Stimulated activated CD4-positive, alpha-beta T cell treated with anti-CD3 and anti-CD28 coated beads, TNF-alpha, amount 100 ng/mL, for 48 hours (primary cell): ENCODE measurements at places on chromosomes 12 and 14.

DNA sequence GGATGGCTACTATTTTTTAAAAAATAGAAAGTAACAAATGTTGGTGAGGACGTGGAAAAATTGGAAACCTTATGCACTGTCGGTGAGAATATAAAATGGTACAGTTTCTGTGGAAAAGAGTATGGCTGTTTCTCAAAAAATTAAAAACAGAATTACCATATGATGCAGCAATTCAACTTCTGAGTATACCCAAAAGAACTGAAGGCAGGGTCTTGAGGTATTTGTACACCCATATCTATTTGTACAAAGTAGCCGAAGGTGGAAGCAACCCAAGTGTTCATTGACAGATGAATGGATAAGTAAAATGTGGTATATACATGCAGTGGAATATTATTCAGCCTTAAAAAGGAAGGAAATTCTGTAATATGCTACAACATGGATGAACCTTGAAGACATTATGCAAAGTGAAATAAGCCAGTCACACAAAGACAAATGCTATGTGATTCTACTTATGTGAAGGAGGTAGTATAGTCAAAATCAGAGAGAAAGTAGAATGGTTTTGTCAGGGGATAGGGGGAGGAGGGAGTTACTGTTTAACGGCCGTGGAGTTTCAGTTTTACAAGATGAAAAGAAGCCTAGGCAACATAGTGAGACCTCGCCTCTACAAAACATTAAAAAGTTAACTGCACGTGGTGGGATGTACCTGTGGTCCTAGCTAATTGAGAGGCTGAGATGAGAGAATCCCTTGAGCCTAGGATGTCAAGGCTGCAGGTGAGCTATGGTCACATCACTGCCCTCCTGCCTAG lies 38.4 kb upstream of the CCT2 start:
- no peak for DNase-seq

DNA sequence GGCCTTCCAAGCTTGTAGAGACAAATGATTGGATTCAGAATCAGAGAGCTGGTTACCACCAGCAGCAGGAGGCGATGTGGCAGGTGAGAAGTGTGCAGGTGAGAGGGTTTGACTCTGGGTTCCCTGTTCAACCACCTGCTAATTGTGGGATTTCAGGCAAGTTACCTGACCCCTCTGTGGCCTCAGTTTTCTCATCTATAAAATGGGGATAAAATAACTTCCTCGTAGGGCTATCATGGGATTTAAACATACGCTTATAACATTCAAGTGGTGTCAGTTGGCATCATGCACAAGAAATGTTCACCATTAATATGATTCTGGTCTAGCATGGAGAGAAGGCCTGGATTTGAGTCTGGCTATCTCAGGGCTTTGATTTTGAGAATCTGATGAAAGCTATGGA lies 143.8 kb upstream of the MYL2 start:
- no peak for DNase-seq

DNA sequence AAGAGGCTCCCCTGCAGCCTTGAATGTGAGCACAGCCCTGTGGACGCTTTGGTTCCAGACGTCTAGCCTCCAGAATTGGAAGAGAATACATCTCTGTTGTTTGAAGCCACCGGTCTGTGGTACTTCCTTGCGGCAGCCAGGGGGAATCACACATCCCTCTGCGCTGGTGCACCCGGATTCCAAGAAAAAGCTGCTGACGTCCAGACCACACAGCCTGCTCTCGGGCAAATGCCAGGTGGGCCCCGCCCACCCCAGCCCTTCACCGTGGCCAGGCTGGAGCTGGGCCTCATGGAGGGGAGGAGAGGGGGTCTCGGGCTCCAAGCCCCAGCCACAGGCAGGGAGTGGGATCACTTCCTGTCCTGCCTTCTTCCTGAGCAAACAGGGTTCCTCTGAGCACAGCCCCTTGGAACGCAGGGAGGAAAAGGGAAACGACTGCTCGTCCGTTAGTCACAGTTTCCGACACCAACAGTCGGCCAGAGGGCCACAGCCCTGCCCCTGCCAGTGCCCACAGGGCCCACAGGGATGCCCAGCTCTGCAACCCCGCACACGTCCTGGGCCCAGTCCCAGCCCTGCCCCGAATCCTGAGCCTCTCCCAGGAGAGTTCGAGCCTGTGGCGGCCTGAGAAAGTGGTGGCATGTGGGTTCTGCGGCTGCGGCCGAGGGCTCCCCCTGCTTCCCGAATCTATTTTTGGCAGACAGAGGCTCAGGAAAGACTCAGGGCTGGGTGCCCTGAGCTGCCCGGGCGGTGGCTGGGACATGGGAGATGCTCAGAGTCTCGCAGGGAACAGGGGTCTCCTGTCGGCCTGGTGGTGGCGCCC lies 85.3 kb downstream of the RFLNA start:
- no peak for DNase-seq

DNA sequence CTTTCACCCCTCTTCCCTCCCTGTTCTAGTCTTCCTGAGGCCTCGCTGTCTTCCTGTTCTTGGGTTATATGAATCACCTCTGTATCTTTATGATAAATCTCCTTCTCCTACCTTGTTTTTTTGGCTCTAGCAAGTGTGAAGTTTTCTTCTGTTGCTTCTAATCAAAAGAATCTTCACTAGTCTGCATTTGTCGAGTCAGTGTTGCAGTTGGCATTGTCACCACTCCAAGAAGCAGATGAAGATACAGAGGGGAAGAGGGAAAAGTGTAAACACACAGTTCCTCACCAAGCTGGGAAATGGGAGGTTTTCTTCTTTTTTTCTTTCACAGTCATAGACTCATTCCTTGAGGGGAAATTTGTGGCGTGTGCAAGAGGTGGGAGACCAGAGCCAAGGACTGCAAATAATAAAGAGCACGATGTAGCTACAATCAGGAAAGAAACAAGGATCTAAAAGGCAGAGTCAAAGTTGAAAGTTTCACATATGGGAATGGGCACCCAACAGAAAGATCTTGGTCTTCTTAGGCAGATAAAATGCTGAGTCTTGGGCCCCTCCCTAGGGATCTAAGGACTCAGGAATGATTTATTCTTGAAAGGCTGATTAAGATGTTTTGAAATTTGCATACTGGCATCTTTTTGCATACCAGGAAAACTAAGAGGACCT lies 22.2 kb upstream of the PRICKLE1 start:
- DNase-seq, result no peak

DNA sequence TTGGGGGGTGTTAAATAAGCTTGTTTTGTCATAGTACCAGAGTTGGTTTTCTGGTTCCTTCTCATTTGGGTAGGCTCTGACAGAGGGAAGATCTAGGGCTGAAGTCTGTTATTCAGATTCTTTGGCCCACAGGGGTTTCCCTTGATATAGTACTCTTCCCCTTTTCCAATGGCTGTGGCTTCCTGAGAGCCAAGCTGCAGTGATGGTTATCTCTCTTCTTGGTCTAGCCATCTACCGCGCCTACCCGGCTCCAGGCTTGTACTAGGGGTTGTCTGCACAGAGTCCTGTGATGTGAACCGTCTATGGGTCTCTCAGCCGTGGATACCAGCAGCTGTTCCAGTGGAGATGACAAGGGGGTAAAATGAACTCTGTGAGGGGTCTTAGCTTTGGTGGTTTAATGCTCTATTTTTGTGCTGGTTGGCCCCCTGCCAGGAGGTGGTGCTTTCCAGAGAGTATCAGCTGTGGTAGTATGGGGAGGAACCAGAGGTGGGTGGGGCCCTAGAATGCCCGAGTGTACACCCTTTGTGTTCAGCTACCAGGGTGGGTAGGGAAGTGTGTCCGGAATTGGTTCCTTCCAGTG lies 209.7 kb downstream of the GPHN start:
- DNase-seq, result no peak

GRCh38 chr14:94114589-94115057 lies 4.1 kb downstream of the IFI27 start:
- DNase-seq, result no peak

DNA sequence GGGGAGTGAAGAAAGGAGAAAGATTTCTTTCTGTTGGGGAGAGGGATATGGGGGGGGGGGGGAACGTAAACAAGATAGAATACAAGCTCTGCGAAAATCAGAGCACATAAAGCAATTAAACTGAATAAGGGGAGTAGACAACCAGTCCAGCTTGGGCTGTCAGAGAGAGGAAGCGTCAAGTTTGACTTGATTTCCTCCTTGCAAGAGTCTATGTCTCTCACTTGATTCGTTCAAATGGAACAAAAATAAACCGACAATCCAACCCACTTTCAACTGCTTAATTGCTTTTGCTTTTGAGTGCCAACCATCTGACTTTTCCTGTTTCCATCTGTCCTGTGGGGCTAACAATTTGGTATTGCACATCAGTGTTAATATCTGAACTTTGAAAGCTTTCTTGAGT lies 942 bp downstream of the SYT1 start:
- DNase-seq, result no peak

DNA sequence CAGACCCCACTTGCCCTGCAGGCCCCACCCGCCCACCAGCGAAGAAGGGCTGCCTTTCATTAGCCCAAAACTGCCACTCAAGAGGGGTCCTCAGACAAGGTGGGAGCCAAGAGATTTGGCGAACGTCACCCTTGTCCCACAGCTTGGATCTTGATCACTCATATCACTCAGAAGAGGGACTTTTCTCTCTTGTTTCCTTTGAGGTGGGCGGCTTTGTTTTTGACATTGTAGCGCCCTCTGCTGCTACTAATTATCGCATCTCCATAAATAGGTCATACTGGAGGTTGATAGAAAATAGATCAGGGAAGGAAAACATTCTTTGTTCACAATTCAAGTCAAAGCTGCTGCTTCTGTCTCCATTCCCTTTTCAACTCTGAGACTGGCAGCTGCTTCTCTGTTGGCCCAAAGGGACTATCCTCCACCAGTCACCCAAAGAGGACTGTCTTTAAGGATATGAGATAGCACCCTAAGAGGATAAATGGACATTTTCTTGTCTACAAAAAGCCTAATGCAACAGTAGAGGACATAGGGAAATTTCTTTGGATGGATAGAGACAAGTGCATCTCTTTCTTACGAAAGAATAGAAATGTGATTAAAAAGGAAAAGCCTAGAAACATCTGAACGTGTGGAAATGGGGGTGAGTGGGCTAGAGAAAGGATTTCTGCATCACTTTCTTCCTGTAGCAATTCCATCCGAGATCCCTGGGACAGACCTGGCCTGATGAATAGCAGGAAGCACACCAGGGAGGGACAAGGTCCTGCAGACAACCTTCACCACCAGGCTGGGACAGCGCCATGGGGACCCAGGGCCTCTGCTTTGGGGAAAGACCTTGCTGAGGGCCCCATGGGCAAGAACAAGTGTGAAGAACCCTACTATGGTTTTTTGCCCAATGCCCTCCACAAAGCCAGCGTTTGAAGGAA lies 115.8 kb downstream of the DAD1 start:
- DNase-seq, result no peak

GRCh38 chr12:47296828-47297227 lies 217.1 kb upstream of the AMIGO2 start:
- no peak for DNase-seq

DNA sequence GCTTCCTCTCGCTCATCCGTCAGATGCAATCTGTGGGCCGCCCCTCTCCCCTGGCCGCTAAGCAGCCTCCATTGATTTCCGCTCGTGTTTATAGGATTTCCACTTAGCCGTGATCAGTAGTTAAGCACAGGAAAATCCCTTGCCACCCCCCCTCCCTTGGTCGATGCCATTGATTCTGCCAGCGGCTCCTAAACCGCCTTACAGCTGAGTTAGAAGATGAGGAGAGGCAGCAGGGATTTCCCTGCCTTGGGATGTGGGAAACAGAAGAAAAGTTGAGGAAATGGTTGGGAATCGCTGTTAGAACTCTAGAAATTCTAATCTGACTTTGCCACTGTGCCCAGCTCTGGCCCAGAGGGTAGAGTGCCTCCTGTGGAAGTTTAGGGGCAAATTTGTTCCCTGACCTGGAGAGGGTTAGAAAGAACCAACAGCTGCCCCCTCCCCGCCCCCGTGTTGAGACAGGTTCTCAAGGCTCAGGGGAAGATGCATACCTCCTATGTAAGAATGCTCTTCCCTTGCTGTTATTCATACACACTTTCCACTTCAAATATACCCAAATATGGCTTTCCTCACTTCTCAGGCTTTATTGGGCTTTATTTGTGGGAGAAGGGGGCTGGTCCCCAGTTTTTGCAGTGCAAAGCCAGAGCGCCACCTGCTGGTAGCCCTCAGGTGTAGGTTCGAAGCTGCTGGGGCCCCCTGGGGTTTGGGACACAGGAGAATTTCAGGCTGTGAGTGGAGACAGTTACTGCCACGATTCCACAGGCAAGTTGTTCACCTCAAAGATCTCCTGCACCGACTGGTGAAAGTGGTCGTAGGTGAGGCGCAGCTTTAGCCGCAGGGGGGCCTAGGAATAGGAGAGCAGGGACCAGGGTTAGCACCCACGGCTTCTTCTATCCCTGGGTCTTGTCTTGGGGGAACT lies 3.2 kb downstream of the THTPA start:
- DNase-seq, result peak; percentile 37

DNA sequence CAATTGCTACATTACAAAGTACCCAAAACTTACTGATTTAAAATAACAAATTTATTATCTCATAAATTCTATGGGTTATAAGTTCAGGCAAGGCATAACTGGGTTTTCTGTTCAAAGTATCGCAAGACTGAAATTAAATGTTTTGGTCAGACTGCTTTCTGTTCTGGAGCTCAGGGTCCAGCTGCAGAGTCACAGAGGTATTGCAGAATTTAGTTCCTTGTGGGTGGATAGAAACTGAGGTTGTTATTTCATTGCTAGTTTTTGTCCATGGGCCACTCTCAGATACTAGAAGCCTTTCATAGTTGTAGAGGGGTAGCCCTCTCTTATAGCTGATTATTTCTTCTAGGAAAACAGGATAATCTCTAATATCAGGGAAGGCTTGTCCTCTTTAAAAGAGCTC lies 467.9 kb downstream of the TRHDE start:
- DNase-seq, result no peak
